Daoy (cell line): ENCODE measurements at places on chromosomes 2 and 18. TPM values are rescaled to one million over a fixed set of nuclear protein-coding genes. Genes with fewer than 3 reads are reported as not detected.
A peak's percentile ranks its signal among the peaks of the same experiment; 100 is the strongest.

- peak; percentile 35 for DNase-seq
Observed at GRCh38 chr2:231707625-231707926, 749 bp upstream of the PTMA start.

DNA sequence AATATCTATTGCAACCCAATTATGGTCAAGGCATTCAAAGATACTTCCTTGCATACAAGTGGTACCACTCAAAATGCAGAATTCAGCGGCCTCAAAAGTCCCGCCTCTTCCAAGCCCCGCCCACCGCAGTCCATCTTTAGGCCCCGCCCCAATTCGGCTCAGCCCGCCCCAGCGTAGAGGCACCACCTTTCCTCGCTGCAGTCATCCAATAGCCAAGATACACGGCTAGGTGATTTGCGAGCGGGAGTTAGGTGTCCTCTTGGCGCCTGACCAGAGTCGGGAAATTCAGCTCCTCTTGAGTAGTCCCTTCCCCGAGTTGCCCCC, 431 bp upstream of the SEC11C start:
- DNase-seq = peak; percentile 86

The MAL gene
- 0.29 and 5.7 TPM in 2 replicates for total RNA-seq

- DNase-seq = no peak
Observed at GRCh38 chr2:69764286-69765095, 22.6 kb downstream of the ANXA4 start.

DNA sequence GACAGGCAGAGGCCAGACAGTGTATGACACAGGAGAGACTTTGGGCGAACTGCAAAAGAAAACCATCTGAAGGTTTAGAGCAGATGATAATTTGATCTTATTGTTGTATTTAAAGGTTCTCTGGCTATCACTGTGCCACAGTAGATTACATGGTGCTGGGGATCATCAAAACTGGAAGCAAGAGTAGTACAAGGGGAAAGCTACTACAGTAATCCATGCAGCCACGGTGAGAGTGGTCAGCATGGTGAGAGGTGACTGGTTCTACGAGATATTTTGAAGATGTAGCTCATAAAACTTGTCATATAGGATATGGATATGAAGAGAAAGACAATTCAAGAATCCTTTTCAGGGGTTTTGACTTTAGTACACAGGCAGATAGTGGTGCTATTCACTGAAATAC, 194.8 kb upstream of the GULP1 start:
- no peak for DNase-seq

The HOXD3 gene
- 5.0 and 10.9 TPM in 2 replicates for total RNA-seq

The CAPN14 gene
- total RNA-seq = 0.11 TPM in 1 of 2 replicates, not detected in the other

- DNase-seq = no peak
Observed at GRCh38 chr2:105869341-105869740, 124.6 kb downstream of the NCK2 start.

The DTNA gene
- 12.1 and 14.3 TPM in 2 replicates for total RNA-seq

The DARS1 gene
- total RNA-seq = 88.3 and 95.9 TPM in 2 replicates

- DNase-seq = no peak
Observed at GRCh38 chr18:44507729-44508325, 172.9 kb upstream of the SETBP1 start.

The AMER3 gene
- not detected in 2 replicates for total RNA-seq

DNA sequence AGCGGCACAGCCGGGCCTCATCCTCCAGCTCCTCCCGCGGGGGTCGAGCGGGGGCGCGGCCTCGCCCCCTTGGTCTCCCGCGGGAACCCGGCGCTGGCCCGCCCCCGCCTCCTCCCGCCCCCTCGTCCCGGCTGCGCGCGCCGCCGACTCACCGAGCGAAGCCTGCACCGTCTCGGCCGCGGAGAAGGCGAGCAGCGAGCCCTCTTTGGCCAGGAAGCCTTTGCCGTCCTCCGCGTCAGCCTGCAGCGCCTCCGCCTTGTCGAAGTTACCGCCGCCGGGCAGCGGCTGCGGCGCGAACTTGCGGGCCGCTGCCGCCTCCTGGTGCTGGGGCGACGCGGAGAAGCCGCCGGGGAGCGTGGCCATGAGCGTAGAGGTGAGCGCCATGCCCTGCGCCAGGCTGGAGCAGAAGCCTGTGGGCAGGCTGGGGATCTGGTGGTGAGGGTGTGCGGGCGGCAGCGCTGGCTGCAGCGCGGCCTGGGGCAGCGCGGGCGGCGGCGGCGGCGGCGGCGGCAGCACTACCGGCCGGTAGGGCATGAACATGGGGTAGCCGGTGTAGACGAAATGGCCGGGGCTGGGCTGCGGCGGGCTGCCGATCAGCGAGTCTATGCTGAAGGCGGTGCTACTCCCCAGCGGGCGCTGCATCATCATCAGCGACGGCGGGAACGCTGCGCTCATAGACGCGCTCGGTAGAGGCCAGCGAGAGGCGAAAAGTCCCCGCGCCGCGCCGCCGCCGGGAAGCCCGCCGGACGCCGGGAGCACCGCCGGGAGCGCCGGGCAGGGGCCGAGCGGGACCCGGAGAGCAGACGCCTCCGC, 683 bp downstream of the GBX2 start:
- peak; percentile 68 for DNase-seq

DNA sequence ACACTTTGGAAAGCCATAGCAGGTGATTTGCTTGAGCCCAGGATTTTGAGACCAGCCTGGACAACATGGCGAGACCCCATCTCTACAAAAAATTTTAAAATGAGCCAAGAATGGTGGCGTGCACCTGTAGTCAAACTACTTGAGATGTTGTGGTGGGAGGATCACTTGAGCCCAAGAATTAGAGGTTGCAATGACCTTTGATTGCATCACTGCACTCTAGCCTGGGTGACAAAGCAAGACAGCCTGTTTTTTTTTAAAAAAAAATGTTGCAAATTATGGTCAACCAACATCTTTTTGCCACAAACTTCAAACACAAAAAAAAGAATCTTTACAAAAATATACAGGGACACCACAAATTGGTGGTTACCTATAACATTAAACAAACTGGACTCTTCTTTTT, 40.3 kb downstream of the MEX3C start:
- no peak for DNase-seq

The VWA3B gene
- total RNA-seq = 0.77 TPM in 1 of 2 replicates, not detected in the other

GRCh38 chr2:85887566-85888019, 1.2 kb downstream of the ST3GAL5 start:
- DNase-seq = peak; percentile 50

DNA sequence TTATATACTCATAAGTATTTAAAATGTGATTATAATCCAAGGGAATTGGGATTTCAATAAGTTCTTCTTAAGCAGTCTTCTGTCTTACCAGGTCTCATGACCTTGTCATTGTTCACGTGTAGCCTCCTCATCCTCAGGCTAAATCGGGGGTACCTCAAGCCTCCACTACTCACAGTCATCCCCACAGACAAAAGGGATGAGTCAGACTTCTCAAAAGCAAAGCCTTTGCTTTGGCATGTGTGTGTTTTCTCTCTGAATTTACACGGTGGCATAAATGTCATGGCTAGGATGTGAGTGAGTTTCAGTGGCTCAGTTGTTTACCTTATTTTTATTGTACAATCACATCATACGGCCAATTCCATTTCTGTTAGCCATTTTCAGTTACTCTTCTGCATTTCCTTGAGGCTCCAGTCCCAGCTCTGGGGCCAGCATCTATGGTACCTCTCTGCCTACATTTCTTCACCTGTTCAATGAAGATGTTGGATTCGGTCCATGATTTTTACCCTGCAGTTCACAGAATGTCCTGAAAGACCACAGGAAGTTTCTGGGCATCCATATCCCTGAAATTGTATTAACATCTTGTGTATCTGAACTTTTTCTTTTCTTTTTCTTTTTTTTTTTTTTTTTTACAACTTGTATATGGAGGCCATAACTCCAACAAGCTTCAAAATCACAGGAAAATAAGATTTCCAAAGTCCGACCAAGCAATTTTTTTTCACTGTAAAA, 195.3 kb downstream of the FHOD3 start:
- no peak for DNase-seq

The FHOD3 gene
- 16.3 and 17.8 TPM in 2 replicates for total RNA-seq

The FBXO41 gene
- 0.98 and 1.3 TPM in 2 replicates for total RNA-seq

DNA sequence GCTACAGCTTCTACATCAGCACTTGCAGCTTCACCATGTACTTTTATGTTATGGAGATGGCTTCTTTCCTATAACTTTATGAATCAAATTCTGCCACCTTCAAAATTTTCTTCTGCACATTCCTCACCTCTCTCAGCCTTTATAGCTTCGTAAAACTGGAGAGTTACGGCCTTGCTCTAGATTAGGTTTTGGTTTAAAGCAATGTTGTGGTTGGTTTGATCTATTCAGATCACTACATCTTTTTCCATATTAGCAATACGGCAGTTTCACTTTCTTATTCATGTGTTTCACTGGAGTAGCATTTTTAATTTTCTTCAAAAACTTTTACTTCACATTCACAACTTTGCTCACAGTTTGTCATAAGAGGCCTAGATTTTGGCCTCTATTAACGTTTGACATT, 242.9 kb upstream of the GYPC start:
- no peak for DNase-seq

- peak; percentile 25 for DNase-seq
Observed at GRCh38 chr2:162890690-162891311, 52.2 kb upstream of the KCNH7 start.

GRCh38 chr2:173271825-173272224, 82.8 kb upstream of the CDCA7 start:
- DNase-seq = peak; percentile 8

DNA sequence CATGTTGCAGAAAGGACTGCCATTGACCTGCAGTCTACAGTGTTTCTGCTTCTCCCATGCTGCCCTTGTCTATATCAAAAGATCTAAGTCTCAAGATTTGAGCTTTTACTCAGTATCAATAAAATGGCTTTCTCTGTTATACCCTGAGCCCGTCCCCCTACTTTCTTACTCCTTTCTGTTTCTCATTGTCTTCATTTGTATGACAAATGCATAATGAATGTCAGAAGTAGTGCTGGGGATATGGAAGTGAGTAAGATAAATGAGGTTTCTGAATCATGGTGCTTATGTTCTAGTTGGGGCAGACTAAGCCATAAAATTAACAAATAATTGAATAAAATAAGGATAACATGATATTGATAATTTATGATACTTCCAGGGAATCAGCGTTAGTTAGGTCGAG, 128.6 kb downstream of the PARD3B start:
- DNase-seq = peak; percentile 16

GRCh38 chr2:56325661-56326345, 142.0 kb downstream of the CCDC85A start:
- DNase-seq = no peak

The CCDC74B gene
- 3.3 and 33.7 TPM in 2 replicates for total RNA-seq

The SULT1C4 gene
- total RNA-seq = not detected in 2 replicates

DNA sequence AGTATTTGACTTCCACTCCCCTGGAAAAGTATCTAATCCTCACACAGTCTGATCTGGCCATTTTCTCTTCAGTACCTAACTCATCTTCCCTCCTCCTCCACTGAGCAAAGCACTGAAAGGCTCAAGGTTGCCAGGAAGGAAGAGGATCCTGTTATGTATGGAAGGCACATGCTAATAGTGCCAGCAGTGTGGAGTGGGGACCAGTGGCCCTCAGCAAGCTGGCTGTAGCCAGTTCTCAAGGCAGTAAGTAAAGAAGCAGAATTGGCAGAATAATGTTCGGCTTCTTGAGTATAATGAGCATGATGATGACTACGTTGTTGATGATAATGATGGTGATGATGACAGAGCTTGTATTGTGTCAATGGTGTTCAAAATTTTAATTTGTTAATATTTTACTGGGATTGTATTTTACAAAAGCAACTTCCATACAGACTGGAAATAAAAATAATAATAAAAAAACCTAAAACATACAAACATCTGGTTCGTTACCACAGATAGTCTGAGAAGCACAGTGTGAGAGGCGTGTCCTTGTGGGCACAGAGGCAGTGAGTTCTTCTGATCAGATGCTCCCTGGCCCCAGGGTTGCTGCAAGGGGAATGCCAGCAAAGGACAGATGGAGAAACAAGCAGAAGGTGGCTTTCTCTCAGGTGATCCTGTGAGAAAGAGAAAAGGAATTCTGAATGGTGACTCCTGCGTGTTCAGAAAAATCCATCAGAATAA, 528.8 kb downstream of the CMPK2 start:
- no peak for DNase-seq

The ALMS1 gene
- total RNA-seq = 37.4 and 79.2 TPM in 2 replicates

The NDUFS1 gene
- 169 and 215 TPM in 2 replicates for total RNA-seq

- DNase-seq = no peak
Observed at GRCh38 chr2:216233281-216233995, 124.3 kb downstream of the XRCC5 start.
